ENCODE measurements at places on chromosomes 11 and 22.
A peak's percentile ranks its signal among the peaks of the same experiment; 100 is the strongest.

DNA sequence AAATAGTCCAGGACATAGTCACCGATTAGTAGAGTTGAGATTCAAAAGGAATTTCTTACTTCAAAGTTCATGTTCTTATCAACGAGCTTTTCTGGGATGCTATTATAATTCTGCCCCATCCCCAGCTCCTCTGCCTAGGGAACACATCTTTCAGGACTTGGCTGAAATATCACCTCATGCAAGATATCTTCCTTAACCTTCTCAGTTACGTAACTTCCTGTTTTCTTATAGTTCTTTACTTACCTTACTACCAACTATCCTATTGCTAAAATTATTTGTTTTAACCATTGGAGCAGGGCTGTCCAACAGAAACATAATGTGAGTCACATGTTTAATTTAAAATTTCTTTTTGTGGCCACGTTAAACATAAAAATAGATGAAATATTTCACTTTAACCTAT, 2.3 kb downstream of the NARS2 start:
- H3K4me3 ChIP-seq, result no peak overlapping the region
- H3K4me1 ChIP-seq, result peaks cover 23% of the 10 kb centered on the region
- peaks cover 6% of the 10 kb centered on the region for H3K36me3 ChIP-seq
- no peaks in the 10 kb centered on the region for H3K27me3 ChIP-seq

DNA sequence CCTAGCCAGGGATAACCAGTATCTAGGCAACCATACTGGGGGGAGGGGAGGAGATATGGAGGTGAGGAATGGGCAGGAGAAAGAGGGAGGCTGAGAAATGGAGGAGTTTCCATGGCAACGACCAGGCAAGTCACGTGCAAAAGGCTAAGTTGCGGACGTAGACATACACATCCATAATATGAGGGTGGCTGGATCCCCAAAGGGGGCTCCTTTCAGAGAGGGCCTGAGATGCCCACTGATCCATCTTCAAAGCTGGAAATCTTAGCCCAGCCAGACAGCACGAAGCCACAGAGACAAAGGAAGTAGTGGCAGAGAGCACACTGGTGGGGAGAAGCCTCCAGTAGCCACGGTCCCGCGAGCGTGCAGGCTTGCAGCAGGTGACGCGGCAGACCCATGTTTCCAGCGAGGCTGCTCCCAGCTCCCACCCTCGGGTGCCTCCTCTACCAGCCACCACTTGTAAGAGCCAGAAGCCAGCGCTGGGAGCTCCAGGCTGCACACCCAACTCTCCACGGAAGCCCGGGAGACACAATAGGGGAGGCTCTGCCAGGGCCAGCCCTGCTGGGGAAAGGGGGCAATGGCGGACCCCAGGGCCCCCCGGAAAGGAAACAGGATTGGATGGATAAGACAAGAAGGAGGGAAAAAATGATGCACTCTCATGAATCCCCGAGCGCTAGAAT, 938 bp downstream of the FXYD6 start:
- H3K27ac ChIP-seq, result no peak overlapping the region
- H3K27me3 ChIP-seq, result peaks cover 85% of the 10 kb centered on the region
- peaks cover 35% of the 10 kb centered on the region for H3K4me1 ChIP-seq
- no peak for DNase-seq
- peaks cover 4% of the 10 kb centered on the region for H3K36me3 ChIP-seq

DNA sequence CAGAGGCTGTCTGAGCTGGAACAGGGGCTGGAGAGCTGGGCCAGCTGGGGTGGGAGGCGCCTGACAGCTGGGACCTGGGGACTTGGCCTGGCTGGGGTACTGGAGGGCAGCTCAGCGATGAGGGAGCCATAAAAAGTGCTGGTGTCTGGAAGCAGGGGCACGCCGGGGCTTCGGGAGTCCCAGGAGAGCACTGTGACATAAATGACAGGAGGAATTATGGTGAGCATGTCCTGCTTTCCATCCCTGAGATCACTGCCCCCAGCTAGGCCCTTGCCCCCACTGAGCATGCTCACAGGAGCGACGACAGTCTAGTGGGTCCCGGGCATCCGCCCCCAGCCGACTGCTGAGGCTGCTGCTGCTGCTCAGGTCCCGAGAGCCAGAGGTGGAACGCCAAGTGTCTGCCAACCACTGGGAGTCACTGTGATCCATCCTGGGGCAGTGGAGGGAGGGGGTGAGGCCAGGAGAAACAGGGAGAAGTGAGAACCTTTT, 6.2 kb downstream of the ROBO4 start:
- peaks cover 2% of the 10 kb centered on the region for H3K4me1 ChIP-seq
- H3K27me3 ChIP-seq, result peaks cover 38% of the 10 kb centered on the region
- DNase-seq, result no peak
- H3K4me3 ChIP-seq, result no peak overlapping the region
- H3K36me3 ChIP-seq, result peaks cover 4% of the 10 kb centered on the region
- no peak overlapping the region for H3K27ac ChIP-seq

DNA sequence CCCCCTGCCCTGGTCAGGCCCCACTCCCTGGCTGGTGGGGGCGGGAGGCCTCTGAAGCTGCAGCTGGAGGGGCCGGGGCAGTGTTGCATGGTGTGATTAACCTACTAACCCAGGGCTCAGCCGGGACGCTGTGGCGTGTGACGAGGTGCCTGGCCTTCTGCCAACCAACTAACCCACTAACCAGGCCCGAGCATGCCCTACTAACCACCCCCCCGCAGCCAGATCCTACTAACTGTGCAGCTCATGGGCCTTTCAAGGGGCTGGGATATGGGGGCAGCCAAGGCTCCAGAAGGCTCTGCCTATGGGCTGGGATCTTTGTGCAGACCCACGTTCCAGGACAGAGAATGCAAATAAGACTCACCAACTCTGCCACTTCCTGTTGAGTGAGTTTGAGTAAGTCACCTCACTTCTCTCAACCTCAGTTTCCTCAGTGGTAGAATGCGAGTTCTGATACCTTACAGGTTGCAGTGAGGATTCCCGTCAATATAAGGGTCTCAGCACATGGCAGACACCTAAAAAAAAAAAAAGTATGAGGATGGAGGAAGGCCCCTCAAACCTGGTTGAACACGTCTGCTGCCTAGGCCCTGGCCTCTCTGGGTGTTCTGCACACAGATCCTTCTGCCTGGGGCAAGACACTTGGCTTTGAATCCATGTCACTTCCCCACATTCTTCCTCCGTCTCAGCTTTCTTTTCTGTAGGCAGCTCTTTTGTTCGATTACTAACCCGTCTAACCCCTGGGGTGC, 14.1 kb downstream of the MIAT start:
- peak overlapping the region; percentile 99 for H3K27ac ChIP-seq
- no peaks in the 10 kb centered on the region for H3K27me3 ChIP-seq
- H3K4me1 ChIP-seq, result peaks cover 65% of the 10 kb centered on the region

DNA sequence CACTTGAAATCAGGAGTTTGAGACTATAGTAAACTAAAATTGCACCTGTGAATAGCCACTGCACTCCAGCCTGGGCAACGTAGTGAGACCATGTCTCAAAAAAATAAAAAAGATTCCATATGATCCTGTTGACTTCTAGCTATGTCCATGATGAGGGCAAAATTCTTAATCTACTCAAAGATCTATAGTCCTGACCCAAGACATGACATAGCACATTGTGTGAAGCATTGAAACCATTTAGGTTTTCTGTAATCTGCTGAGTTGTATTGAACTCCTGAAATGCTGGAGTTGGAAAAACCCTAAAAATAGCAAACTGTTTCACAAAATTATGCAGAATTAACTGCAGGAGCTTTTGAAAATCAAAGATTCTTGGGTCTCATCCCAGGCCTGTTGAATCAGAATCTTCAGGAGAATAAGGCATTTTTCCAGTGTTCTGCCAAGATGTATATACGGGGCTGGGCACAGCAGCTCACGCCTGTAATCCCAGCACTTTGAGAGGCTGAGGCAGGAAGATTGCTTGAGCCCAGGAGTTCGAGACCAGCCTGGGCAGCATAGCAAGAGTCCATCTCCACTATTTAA, 29.8 kb upstream of the LDHA start:
- no peak for DNase-seq
- H3K36me3 ChIP-seq, result peaks cover 8% of the 10 kb centered on the region

GRCh38 chr11:12770966-12771597, 96.9 kb downstream of the TEAD1 start:
- peaks cover 27% of the 10 kb centered on the region for H3K27me3 ChIP-seq
- H3K36me3 ChIP-seq, result no peaks in the 10 kb centered on the region
- H3K4me1 ChIP-seq, result peaks cover 3% of the 10 kb centered on the region
- no peak overlapping the region for H3K27ac ChIP-seq

DNA sequence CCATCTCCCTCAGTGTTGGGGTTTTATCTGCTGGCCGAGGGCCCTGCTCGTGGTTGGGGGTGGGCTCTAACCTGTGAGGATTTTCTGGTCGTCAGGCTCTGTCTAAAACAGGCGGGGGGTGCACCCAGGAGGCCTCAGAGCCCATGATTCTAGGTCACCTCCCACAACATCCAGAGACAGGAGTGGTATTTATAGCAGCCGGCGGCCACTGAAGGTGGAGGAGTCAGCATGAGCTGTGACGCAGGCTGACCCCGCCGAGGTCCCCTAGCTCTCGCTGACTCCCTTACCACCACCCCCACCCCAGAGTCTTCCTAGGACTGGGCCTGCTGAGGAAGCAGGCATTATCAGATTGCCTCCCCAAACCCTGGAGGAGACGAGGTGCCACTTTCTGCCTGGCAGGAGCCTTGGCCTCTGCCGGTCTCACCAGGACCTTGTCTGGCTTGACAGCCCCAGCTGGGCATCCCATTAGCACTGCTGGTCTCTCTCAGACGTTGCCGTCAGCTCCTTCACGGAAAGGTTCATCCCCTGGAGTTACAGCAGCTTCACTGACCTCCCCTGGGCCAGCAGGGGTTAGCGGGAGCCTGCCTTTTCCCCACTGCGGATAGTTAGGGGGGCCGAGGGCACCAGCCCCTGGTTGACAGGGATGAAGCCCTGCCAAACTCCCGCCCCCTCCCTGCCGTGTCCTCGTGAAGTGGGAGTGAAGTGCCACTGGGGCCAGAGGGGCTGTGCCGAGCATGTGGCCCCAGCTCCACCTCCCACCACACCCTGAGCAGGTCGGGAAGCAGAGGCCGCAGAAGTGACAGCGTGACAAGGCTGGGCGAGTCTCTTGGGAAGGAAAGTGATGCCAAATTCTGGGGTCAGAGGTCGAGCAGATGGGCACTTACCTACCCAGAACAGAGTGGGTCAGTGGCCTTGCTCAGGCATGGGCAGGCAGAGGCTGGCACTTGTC, 26.5 kb downstream of the DAGLA start:
- H3K27me3 ChIP-seq, result no peaks in the 10 kb centered on the region
- peaks cover 18% of the 10 kb centered on the region for H3K4me1 ChIP-seq
- no peaks in the 10 kb centered on the region for H3K36me3 ChIP-seq
- H3K27ac ChIP-seq, result peak overlapping the region; percentile 86

DNA sequence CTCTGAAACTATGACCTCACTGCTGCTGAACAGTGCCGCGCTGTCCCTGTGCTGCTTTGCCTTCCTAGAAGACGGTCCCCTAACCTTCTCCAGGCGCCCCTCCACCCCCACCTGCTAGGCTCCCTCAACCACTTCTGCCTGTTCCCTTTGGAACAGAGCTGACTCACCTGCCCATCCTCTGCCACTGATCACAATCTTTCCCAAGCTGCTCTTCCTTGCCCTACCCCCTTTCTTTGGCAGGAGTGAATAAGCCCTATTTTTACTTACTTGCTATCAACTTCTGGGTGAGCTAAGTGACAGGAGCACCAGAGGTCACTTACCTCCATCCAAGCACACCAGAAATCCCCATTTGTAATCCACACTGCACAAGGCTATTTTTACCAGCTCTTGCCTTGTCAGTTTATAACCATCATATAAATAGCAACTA, 116.0 kb upstream of the BID start:
- H3K4me3 ChIP-seq, result no peak overlapping the region
- no peak for DNase-seq
- peaks cover 10% of the 10 kb centered on the region for H3K36me3 ChIP-seq
- no peaks in the 10 kb centered on the region for H3K27me3 ChIP-seq
- H3K27ac ChIP-seq, result peak overlapping the region; percentile 56

DNA sequence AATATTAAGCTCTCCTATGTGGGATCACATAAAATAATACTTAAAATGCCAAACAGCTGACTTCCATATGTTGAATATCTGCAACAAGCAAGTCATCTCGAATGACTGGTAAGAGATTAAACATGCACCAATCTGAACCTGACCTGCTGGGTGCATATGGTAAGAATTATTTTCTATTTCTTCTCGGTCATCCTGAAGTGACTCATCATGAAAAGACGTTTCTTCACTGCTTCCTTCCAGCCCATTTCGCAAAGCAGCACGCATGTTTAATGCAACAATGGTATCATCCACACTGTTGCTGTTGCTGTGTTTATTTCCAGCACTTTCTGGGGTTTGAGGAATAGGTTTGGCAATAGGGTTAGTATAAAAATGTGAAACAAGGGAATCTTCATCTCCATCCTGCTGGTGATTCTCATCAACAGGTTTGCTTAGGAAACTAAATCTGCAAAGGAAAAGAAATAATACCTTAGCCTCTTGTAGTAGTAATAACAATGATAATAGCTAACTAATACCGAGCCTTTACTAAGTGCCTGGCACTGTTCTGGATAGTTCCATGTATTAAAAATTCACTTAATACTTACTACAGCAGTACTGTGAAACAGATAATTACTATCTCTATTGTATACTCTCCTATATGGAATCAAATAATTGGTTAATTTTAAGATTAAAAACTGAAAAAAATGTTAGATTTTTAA, 52.0 kb upstream of the CHRNA10 start:
- peaks cover 16% of the 10 kb centered on the region for H3K36me3 ChIP-seq
- H3K4me3 ChIP-seq, result no peak overlapping the region
- H3K4me1 ChIP-seq, result peaks cover 4% of the 10 kb centered on the region
- no peak overlapping the region for H3K27ac ChIP-seq

DNA sequence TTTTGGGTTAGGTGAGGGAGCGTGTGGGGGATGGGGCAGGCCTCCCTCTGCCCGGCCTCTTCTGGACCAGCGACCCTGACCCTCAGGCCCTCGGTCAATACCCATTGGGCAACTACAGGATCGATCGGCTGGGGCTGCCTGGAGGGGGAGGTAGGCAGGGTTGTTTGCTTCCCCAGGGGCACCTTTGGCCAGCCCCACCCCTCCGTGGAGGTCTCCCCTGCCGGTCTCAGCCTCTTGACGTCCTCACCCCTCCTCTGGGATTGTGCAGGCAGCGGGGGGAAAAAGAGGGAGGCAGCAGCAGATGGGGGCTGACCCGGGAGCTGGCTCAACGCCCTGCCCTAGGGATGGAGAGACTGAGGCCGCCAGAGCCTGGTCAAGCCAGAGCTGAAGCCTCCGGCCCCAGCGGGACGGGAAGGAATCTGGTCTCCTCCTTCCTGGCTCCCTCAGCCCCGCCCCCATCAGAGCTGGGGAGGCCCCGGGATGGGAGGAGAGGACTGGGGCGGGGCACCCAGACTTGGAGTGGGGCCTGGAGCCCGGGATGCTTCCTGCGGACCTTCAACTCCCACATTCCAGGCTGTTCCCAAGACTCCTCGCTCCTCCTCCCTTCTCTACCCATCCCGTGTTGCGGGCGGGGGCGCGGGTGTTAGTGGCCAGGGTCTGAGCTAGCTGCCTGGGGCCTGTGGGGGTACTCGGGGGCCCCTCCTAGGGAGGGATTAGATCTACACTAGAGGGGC, 14.4 kb upstream of the CDC42EP1 start:
- no peaks in the 10 kb centered on the region for H3K36me3 ChIP-seq
- H3K4me3 ChIP-seq, result peak overlapping the region; percentile 31
- DNase-seq, result no peak
- peaks cover 1% of the 10 kb centered on the region for H3K27me3 ChIP-seq
- no peak overlapping the region for H3K27ac ChIP-seq

All from T-helper 17 cell (primary cell).